ENCODE measurements at places on chromosomes 6 and 20.

GRCh38 chr6:5667737-5668136 is 339.0 kb downstream of the NRN1 start:
- no peak for DNase-seq

DNA sequence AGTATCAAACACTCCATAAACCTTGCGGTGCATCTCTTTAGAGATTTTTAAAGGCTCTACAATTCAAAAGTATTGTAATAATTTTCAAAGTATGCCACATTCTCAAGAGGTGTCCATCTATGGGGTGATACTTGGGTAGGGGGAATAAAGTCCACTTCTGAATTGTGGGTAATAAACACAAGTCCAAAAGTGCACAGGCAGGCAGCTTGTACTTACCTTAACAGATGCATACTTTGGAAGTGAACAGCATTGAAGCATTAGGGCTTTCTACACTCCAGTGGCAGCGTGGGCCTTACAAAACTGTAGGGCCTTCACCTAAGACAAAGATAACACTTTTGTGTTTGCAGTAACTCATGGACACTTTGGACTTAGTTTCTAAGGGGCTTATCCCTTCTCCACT is 58.6 kb downstream of the AIG1 start:
- no peak for DNase-seq

DNA sequence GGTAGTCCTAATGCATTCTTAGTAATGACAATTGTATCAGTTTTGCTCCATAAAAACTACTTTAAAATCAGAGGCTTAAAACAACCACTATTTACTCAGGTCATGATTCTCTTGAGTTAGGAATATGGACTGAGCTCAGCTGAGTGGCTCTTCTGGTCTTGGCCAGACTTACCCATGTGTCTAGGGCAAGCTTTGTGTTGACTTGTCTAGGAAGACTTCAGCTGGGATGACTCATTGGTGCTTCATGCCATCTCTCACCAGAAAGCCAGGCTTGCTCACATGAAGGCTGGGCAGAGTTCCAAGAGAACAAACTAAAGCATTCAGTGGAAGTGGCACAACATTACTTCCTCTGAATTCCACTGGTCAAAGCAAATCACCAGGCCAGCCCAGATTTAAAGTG is 155.3 kb downstream of the DHX35 start:
- no peak for DNase-seq

- no peak for DNase-seq
These were observed 1.9 kb upstream of the AP5S1 start for GRCh38 chr20:3818155-3819151.

DNA sequence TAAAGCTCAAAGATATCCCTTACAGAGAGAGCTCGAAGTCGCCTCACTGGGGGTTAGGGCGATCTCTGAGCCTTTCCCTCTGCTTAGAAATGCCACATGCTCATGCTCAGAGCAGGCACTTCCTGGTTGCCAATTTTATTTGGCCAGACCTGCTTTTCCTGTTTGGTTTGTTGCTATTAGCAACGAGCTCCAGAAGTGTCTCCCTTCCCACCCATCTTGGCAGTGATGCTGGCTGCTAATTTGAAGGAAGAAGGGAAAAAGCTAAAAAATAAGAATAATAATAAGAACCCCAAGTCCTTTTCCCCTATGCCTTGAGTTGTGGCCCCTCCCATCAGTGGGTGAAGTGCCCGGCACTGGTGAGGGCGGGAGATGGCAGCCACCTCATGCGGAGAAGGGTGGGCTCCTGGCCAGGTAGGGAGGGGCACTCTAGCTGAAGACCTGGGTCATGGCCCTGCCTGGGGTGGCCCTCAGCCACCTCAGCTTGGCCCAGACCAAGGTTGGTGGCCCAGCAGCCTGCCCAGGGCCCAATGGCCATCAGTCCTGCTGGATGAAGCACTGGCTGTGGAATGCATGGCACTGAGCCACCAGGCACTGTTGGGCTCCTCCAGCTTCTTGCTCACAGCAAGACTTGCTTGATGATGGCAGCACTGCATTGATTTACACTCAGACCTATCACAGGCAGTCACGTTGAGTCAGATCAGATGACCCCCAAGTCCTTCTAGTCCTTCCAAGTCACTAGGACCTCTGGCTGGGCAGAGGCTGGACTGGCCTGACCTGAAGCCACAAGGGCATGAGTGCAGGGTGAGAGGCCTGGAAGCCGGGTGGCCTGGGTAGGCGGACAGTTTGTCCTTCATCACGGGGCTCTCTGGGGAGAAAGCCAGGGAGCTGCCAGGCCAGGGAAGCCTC is 79.0 kb downstream of the SYNJ2 start:
- no peak for DNase-seq

- peak; percentile 40 for DNase-seq
These were observed 4.6 kb upstream of the C2 start for GRCh38 chr6:31922942-31923341.

DNA sequence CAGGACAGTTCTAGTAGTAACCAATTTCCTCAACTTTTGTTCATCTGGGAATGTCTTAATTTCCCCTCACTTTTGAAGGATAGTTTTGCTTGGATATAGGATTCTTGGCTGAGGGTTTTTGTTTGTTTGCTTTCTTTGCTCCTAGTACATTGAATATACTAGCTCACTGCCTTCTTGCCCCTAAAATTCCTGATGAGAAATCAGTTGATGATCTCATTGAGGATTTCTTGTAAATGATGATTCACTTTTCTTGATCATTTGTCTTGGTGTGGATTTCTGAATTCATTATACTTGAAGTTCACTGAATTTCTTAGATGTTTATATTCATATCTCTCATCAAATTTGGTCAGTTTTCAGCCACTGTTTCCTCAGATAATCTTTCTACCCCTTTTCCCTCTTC is 49.1 kb upstream of the PRDM1 start:
- DNase-seq = no peak

- DNase-seq = no peak
These were observed 62.4 kb downstream of the NCOA7 start for GRCh38 chr6:125853168-125853567.

GRCh38 chr6:20577173-20577688 is 43.0 kb downstream of the CDKAL1 start:
- DNase-seq = no peak

All from B cell (primary cell).